ENCODE measurements at places on chromosomes 11 and 22.

GRCh38 chr11:112995423-112996090 is 34.3 kb downstream of the NCAM1 start:
- DNase-seq, result no peak

GRCh38 chr11:91926965-91927364 is 297.7 kb upstream of the FAT3 start:
- no peak for DNase-seq

DNA sequence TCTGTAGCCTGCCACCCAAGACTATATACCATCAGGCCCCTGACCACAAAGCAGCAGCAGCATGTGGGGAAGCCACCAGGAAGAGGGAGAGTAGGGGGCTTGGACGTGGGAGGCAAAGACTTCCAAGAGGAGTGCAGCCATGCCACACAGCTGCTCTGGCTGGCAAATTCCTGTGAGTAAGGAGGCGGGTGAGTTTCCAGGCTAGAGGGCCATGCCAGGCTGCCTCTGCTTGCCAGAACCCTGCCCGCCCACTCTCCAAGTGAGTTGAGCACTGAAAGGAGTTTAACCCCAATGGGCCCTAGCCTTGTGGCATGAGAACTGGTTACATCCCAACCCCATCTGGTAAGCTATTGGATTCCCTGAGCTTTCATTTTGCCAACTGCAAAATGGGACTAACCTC is 4.7 kb upstream of the DGAT2 start:
- no peak for DNase-seq

DNA sequence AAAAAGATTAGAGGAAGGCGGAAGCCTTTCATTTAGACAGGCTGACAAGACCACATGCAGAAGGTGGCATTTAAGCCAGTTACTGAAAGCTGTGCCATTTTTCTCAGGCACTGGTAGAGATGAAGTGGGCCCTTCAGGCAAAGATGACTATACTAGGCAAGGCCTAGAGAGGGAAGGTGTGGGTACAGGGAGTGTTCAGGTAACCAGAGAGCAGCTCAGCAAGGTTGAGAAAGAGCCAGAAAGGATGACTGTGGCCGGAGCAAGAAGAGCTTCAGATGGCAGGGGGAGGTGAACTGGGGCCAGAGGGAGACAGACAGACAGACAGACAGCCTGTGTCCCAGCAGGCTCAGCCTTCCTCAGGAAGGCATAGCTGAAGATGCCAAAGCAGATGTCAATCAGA is 88.1 kb upstream of the NARS2 start:
- no peak for DNase-seq

DNA sequence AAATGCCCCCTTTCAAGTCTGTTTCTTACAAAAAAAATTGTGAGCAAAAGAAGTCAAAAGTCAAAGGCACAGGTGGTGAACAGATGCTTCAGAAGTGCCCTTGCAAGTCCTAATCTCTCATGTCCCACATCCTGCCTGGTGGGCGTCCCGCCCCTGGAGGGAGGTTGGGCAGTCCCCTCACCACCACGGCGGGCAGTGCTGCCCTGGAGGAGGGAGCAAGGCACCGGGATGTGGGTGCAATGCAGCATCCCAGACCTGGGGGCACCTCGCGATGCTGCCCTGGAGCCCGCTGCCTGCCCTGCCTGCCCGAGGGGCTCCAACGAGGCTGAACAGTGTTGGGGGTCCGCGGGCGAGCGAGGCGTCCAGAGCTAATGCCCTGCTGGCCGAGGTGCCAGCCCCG is 15.9 kb downstream of the MRGPRG start:
- DNase-seq, result no peak

DNA sequence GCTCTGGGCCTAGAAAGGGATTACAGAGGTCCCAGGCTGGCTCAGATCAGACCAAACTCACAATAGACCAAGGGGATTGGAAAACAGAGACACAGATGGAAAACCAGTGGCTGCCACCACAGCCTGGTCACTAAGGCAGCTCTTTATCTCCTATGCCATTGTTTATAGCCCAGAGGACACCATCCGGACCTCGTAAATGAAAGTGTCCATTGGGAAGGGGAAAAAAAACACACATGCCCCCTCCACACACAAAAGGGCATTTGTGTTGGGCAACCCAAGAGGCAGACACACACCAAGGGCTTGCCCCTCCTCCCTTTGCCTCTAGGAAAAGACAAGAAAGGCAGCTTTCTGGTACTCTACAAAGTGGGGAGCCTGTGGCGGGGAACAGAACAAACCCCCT is 85.9 kb downstream of the GAB2 start:
- DNase-seq, result no peak

DNA sequence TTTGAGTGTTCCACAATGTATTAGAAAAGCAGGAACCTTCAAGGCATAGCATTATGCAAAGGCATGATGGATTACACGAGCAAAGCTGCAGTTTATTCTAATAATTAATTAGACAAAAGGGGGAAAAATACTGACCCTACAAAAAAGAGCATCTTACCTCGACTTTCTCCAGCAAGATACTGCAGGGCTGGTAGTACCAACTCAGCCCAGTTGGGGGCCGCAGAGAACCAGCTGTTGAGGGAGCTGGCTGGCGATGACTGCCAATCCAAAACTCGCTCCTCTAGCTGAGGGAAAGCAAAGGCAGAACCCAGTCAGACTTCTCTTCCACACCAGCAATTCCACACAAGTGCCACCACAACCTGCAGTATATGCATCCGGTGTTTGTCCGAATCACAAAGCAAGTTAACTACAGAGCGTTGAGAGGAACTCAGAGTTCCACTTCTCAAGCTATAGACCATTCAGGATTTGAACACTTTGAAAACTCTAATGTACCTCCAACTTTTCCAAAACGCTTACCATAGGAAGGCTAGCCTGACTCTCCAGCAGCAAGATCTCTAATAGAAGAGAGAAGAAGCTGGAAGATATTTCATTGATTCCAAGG is 13.7 kb downstream of the NFRKB start:
- DNase-seq, result no peak

GRCh38 chr22:48106715-48107259 is 1344.3 kb downstream of the TBC1D22A start:
- DNase-seq, result no peak

All from activated CD4-positive, alpha-beta T cell treated with anti-CD3 and anti-CD28 coated beads, Interleukin-2, amount 50 U/mL, for 24 hours (primary cell).